ENCODE measurements at places on chromosomes 6 and 20.

GRCh38 chr6:148166339-148166968, 176.2 kb upstream of the SASH1 start:
- no peak for DNase-seq

GRCh38 chr6:122078481-122078880, 321.0 kb upstream of the HSF2 start:
- no peak for DNase-seq

GRCh38 chr20:1287787-1288569, 21.9 kb downstream of the SNPH start:
- DNase-seq = no peak

GRCh38 chr20:37925265-37926165, 22.6 kb downstream of the VSTM2L start:
- DNase-seq = no peak

- no peak for DNase-seq
These were observed 15.2 kb upstream of the C6orf62 start for GRCh38 chr6:24734166-24734565.

GRCh38 chr6:6593867-6594468, 5.4 kb downstream of the LY86 start:
- DNase-seq = no peak

DNA sequence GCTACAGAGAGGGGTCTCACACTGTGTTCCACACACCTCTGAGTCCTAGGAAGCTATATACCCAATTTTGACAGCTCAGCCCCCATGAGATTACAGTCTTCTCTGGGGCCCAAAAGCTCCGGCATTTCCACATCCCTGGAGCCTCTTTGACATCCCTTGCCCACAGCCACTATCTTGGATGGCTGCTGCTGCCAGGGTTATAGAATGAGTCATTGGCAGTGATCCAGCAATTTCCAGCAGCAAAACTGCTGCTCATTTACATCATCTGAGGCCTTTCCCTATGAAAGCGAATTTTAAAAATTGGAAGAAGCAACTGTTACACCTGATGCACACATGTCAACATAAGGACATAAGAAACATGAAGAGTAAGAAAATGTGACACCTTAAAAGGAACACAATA, 590.7 kb downstream of the MEI4 start:
- no peak for DNase-seq

DNA sequence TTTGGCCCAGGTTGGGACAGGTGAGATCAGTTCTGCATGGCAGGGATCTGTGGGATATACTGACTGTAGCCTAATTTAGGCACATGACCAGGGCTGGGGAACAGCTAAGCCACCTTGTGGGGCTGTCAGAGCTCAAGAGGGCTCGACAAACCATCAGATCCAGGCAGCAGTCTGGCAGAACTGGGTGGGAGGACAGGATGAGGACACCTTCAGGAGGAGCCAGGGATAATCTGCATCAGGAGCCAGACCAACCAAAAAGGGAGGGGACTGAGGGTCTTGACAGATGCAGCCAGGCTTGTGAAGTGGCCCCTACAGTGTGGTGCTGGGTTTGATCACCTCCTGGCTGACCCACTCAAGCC, 123.4 kb downstream of the MAFB start:
- no peak for DNase-seq

- DNase-seq = no peak
These were observed 12.0 kb upstream of the TFAP2A start for GRCh38 chr6:10426781-10427279.

- no peak for DNase-seq
These were observed 617.7 kb upstream of the AGPAT4 start for GRCh38 chr6:161891542-161891941.

DNA sequence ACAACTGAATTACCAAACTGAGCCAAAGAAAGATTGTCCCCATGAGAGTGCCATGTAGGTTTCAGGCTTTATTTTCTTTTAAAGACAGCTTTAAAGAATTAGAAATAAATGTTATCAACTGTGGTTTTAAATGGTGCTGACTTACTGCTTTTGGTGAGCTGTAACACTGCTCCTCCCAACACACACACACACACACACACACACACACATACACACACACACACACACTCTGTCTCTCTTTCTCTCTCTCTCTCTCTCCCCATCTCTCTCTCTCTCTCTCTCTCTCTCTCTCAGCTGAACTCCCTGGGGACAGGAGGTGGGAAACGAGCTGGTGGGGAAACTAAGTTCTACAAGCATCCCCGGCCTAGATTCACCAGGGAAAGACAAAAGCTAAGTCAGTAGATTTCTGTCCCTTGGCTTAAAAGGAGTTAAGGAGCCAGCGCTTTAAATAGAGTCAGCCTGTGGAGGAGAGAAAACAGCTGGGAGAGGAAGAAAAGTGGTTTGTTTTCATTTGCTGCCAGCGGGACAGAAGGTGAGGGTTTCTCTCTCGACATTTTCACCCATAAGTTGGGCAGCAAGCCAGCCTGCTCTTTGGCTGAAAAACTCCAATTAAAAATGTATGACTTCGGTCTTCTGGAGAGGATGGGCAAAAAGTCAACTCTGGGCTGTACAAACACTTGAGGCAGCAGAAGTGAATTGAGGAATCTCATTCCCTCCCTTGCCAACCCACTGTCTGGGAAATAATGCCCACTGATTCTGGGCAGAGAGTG, 27.4 kb downstream of the CBLN4 start:
- DNase-seq = no peak

DNA sequence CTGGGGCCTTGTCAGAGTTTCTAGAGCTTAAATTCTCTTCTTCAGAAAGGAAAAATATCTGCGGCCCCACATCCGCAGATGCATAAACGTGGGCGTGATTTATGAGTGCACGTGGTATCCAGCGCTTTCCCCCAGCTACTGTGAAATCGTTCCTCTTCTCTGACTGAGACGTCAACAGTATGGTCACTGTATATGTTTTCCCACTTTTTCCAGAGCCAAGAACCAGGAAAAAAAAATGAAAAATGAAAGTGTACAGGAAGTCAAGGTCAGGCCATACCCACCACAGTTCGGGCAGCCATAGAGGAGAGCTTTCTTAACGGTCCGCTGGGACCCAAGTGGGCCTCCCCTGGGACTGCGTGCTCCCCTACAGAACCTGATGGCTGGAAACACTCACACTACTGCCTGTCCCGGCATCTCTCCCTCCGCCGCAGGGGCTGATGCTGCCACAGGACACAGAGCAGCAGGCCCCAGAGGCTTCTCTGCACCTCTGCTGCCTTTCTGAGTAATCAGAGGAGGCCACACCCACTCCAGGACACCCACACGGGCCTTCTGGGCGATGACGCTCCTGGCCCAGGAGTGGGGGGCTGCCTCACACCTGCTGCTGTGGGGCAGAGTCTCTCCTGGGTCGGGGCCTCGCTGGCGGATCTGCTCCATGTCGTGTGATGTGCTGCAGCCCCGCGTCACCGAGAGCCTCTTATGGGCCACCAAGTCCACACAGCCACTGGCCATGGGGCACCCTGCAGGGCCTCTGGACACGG, 16.4 kb upstream of the STX16 start:
- DNase-seq = peak; percentile 54

DNA sequence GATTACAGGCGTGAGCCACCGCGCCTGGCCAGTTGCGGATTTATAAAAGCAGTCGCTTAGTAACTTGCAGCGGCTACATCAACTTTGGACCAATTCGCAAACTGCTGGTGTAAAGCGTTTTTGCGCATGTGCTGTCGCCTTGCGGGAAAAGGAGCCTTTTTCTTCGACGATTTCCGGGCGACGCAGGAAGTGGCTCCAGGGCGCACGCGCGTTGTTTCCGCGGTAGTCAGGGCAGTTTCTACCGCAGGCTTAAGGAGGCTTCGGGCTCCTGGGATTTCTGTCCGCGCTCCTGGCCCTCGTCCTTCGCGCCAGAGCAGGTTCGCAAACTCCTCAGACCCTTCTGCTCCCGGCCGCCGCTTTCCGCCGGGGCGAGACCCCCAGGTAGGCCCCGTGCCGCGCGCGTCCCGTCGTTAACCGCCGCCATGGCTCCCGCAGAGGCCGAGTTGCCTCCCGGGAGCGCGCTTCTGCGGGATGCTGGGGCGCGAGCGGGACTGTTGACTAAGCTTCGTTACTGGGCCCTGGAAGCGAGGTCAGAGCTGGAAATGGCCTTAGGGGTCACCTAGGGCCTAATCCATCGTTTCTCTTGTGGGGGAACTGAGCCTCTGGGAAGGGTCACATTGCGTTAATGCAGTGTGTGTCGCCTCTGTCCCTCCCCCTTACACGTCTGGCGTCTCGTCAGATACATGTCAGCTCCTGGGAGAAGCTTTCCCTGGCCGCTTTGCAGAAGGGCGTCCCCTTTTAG, at the start of gene RAE1:
TSS of gene RAE1 (plus strand) at position 214 of the 742 bp plus-strand sequence. CDS start 2,784 bp downstream, outside the sequence.
- peak; percentile 86 for DNase-seq

GRCh38 chr20:17969884-17970409, 1.1 kb downstream of the MGME1 start:
- peak; percentile 10 for DNase-seq

GRCh38 chr20:35237486-35237885, 11.0 kb downstream of the MMP24 start:
- DNase-seq = no peak

GRCh38 chr6:133817460-133818047, 71.4 kb upstream of the TCF21 start:
- DNase-seq = no peak

DNA sequence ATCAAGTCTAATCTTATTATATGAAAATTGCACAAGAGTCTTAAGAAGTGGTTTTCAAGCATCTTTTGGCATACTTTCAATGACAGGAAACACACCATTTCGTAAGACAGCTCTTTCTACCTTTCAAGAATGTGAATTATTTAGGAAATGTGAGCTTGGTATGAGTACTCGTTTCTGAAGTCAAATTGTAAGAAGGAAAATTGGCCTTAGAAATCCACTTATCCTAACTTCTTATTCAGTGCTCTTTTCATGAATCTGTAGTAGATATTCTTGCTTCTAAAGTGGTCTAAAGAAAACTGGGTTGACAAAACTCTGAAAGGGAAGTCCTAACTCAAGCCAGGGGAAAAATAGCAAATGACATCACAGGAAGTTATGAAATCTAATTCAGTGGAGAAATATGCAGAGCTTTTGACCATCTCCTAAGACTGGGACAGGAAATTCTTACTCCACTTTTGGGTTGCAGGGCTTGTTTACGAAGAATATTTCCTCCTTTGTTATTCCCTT, 38.5 kb upstream of the OGFRL1 start:
- DNase-seq = no peak

DNA sequence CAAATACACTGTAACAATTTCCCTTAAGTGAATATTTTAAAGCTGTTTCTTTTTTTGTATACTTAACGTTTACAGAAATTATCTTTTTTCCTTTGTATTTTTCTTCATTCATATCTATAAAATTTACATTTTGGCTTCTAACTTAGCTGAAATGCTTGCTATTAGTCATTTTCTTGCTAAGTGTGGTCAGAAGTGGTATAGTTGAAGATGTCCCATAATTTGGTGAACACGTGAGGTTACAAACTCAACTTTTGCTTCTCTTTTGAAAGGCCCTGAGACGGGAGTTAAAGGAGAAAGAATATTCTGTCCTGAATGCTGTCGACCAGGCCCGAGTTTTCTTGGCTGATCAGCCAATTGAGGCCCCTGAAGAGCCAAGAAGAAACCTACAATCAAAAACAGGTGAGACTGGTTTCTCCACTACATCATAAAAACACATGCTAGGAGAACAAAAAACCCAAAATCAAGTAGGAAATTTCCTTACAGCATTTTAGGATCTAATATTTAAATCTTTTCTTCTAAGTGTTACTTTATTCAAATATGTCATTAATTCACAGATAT, 445.0 kb downstream of the UTRN start:
- no peak for DNase-seq

- DNase-seq = peak; percentile 90
These were observed 649 bp upstream of the RGL2 start for GRCh38 chr6:33299237-33299944.

DNA sequence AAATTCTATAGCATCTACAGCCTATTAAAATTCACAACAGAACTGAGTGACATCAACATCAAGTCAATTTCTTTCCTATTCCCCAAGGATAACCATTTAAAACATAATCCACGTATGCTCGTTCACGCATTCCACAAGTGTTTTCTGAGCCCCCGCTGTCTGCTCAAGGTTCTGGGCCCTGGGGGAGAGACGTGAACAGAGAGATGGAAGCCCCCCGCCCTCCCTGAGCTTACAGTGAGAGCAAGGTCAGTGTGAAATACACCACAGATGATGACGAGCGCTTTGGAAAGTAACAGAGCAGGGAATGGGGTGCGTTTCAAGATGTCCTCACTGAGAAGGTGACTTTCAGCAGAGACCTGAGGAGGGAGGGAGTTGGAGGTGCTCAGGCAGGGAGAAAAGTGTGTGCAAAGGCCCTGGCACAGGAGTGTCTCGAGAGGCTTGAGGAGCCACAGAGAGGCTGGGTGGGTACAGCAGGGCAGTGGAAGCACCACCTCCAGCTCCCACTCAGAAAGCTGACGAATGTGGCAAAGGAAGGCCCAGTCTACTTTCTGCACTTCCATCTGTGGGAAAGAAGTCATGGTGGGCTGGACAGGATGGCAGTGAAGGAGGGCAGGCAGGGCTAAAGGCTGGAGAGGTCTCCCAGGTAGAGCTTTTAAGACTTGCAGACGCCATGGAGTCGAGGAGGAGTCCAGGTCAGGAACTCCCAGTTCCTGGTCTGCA, 88.3 kb downstream of the DLL1 start:
- no peak for DNase-seq

GRCh38 chr6:28657769-28658465, 132.2 kb downstream of the GPX5 start:
- DNase-seq = peak; percentile 10

DNA sequence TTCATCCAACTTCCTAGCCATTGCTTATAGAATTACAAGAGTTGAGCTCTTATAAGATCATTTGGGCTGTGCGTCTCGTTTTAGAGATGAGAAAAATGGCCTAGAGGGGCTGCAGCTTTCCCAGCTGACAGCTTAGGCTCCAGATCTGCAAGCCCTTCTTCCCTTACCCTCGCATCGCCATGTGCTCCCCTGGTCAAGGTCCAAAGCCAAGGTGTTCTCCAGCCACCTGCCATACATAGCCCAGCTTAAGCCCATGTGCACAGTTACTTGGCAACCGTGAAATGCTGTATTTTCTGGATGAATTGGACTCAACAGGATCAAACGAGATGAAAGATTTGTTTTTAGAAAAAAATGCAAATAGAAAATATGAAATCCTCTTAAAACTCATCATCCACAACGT, 7.9 kb downstream of the MAP3K4 start:
- no peak for DNase-seq
